D721Med (cell line): ENCODE measurements at places on chromosomes 6 and 20.

DNA sequence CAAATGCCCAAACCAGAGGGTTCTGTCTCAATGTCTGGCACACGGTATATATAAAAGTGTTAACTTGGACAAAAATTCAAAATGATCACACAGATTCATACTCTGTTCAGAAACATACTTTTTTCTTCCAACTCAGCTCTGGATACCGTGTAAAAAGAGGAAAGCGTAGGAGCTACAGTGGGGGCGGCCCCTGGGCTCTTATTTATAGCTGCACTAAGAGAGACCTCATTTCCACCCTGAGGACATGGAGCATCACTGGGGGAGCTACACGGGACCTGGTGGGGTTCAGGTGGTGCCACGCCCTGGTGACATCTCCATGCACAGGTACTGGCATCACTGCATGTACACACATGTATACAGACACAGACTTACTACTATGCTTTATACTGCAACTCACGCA, 185.9 kb upstream of the FOXQ1 start:
- no peak for DNase-seq

DNA sequence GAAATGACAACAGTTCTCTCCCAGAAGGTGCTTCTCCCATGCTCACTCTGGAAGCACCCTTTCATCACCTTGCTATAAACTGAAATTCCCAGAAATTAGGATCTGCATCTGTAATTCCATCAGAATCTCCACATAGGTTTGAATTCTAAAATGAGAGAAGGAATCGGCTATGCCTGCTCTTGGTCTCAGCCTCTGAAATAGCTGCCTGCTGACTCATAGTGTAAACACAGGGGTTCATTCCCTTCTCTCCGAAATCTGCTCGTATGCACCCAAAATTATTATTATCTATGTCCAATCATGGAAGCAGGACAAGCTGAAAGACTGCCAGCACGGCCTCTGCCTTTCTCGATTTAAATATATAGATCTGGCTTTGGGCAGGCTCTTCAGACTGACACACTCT, 74.6 kb upstream of the TAB2 start:
- DNase-seq, result no peak

- DNase-seq, result no peak
Observed at GRCh38 chr6:135126729-135127128, 54.4 kb upstream of the MYB start.

- no peak for DNase-seq
Observed at GRCh38 chr6:73854998-73855718, 159.2 kb downstream of the CD109 start.

GRCh38 chr20:18986895-18987580, 173.5 kb downstream of the SCP2D1 start:
- no peak for DNase-seq

DNA sequence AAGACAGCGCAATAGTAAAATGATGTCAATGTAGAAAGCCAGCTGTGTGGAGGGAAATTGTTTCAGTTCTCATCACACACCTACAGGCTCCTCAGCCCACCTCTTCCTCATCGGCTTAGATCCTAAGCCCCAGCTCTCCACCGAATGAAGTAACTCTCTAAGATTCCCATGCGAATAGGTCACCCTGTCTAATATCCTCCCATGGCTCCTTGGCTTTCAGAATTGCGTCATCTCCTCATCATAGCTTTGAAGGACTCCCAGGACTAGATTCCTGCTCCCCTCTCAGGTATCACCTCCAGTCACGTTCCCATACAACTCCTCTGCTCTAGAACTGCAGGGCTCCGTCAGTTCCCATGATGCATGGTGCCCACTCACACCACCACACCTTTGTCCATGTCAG, 16.2 kb upstream of the SLC22A16 start:
- DNase-seq, result no peak

- DNase-seq, result no peak
Observed at GRCh38 chr20:48181261-48181935, 396.1 kb upstream of the SULF2 start.

- no peak for DNase-seq
Observed at GRCh38 chr6:12077021-12077710, 65.1 kb downstream of the HIVEP1 start.

DNA sequence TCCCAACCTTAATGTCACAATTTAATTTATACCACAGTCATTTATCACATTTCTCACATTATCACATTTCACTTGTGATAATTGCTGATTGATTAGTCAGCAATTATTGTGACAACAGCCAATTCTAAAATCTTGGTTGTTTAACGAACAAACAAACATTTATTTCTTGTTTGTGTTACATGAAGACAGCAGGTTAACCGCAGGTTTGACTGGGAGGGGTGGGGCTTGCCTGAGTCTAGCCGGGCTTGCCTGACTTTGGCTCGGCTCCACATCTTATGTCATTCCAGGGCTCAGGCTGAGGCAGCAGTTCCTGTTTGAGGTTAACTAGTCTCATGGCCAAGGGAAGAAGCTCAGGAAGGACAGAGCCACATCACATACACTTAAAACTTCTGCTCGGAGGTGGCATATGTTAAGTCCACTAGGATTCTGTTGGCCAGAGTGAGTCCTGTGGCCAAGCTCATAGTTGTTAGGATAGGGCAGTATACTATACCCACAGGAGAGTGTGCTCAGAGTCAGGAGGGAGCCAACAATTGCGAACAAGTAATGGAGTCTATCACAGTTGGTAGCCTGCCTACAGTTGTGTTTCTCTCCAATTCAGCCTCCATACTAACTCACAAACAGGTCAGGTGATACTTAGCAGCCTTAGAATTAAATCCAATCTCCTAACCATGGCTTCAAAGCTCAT, 90.0 kb upstream of the IFNGR1 start:
- no peak for DNase-seq

GRCh38 chr20:10553326-10553984, 118.3 kb downstream of the SLX4IP start:
- no peak for DNase-seq

DNA sequence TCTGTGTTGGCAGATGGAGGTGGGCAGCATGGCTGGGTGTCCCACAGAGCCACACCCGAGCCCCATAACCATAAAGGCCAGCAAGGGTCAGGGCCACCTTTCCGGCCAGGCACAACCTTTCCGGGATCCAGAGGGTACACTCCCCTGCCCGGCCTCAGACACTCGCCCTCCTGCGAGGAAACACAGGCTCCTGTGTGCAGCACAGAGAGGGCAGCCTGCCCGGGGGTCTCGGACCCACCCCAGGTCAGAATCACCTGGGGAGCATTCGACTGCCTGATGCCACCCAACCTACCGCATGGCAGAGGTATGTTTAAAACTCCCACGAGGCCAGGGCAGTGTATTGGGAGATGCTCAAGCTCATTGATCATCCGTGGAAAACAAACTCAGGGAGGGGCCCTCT, 260.3 kb downstream of the TAF4 start:
- DNase-seq, result no peak

- no peak for DNase-seq
Observed at GRCh38 chr20:37343212-37343993, 2.5 kb upstream of the SRC start.

GRCh38 chr6:45946352-45946751, 69.3 kb downstream of the CLIC5 start:
- no peak for DNase-seq

GRCh38 chr20:21241406-21241805, 61.7 kb upstream of the XRN2 start:
- no peak for DNase-seq

GRCh38 chr6:162849269-162849668, 121.5 kb downstream of the PACRG start:
- DNase-seq, result no peak

GRCh38 chr6:166168616-166169548, 1.2 kb upstream of the TBXT start:
- no peak for DNase-seq

DNA sequence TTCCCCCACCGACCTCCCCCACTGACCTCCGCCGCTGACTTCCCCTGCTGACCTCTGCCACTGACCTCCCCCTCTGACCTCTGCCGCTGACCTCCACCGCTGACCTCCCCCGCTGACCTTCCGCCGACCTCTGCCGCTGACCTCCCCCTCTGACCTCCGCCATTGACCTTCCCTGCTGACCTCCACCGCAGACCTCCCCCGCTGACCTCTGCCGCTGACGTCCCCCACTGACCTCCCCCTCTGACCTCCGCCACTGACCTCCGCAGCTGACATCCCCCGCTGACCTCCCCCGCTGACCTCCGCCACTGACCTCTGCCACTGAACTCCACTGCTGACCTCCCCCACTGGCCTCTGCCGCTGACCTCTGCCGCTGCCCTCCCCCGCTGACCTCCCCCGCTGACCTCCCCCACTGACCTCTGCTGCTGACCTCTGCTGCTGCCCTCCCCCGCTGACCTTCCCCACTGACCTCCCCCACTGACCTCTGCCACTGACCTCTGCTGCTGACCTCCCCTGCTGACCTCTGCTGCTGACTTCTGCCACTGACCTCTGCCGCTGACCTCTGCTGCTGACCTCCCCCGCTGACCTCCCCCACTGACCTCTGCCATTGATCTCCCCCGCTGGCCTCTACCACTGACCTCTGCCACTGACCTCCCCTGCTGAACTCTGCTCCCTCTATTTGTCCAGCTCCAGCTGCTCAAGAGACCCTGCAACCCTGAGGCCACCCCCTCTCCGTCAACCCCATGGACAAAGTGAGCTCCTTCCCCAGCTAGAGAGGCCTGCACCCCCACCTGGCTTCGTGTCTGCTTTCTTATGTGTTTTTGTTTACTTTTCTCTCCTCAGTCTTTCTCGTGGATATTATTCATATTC, 91.4 kb upstream of the AFDN start:
- DNase-seq, result no peak

GRCh38 chr6:89023591-89024441, 56.7 kb upstream of the PNRC1 start:
- DNase-seq, result no peak

GRCh38 chr6:4606821-4607704, 169.1 kb upstream of the CDYL start:
- no peak for DNase-seq

GRCh38 chr20:8646716-8647115, 422.2 kb upstream of the PLCB4 start:
- DNase-seq, result no peak

- DNase-seq, result no peak
Observed at GRCh38 chr20:910870-911770, 5.0 kb downstream of the ANGPT4 start.

DNA sequence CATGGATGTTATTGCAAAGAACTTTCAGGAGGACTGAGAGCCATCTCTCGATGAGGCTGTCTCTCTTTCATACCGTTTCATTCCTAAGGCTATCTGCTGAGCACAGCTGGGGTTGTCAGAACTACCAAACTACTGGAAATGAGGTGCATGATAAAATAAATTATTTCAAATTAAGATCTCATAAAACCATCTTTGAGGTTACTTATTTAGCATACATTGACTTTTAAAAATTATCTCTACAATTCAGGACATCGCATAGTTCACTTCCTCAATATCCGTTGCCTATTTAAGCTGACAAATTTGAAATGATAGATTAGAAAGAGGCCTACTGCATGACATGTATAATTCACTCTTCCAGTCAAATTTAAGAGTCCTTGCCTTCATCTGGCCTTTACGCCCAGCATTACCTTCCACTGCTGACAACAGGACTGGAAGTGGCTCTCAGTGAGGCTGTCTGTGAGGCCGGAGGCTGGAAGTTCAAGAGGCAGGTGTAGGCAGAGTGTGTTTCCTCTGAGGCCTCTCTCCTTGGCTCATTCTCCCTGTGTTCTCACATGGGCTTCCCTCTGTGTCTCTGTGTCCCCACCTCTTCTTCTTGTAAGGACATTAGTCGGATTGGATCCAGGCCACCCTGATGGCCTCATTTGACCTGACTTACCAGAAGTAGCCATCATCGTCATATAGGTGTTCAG, 12.8 kb upstream of the DUSP22 start:
- no peak for DNase-seq

- DNase-seq, result peak; percentile 50
Observed at GRCh38 chr6:27188885-27189418, 58.5 kb upstream of the PRSS16 start.

DNA sequence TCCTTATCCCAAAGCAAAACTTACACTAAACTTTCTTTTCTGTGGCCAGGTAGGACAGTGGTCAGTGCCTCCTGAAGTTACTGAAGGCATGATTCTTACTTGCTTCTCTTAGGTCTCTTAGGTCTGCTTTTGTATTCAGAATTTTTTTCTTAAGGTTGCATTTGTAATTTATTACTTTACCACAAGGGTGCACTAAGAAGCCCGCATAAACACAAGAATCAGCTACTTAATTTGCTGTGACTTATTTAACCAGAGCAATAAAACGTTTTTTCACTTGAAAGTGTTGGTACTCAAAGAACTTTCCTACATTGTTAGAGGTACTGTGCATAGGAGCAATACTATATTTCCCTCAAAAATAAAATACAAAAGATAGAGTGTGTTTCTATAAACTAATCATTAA, 75.4 kb upstream of the LAMA2 start:
- no peak for DNase-seq

GRCh38 chr6:156840606-156841005, 63.4 kb downstream of the ARID1B start:
- DNase-seq, result no peak

DNA sequence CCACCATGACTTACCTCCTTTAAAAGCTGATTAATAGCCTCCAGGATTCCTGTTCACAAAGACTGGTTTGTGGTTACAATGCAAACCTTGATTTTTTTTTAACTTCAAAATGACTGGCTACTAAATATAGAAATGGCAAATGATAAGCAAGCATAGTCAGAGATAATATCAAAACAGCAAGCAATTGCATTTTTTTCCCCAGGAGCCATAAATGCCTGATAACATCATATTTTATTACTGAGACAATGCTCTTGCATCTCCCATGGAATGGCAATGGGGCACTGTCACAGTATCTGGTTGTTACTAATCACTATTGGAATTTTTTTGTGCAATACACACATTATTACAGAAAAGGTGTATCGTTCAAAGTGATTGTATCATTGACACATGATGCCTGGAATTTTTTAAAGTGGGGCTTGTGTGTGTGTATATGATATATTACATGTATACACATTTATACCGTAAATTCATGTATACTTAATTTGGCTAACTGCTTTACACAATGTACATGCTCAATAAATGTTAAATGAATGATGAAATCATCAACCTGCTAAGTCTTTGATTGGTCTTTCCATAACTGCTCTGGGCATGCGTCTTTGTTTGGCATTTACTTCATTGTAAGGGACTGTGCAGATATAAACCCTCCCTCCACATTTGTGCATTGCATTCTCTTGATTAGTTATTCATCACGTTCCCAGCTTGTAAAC, 980 bp upstream of the SALL4 start:
- DNase-seq, result no peak

- no peak for DNase-seq
Observed at GRCh38 chr6:86529635-86530034, 407.7 kb upstream of the HTR1E start.

GRCh38 chr6:73798592-73798991, 102.6 kb downstream of the CD109 start:
- no peak for DNase-seq

DNA sequence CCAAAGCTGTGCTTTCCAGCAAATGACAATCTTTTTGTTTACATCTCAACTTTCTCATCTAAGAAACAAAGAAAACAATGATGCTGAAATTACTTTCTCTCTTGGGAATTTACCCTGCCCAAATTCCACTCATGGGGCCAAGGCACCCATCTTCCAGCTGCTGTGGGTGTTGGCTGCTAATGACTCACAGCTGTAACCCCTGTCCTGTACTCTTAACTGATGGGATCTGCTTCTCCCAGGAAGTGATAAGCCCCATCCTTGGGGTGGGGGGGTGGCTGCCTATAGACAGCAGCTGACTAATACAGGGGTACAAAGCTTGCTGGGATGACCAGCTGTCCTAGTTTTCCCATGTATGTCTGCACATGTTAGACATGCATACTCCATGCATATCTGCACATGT, 938.6 kb downstream of the C6orf118 start:
- DNase-seq, result no peak
